ENCODE measurements at places on chromosomes 16 and 17. TPM values are rescaled to one million over a fixed set of nuclear protein-coding genes. Genes with fewer than 3 reads are reported as not detected.

Gene USP6
- 0.25 TPM for total RNA-seq

Gene CCL17
- not detected for total RNA-seq

Gene SNF8
- 133 TPM for total RNA-seq

Gene PPL
- 28.8 TPM for total RNA-seq

Gene TBC1D3
- total RNA-seq, result not detected

Gene FBXW10
- total RNA-seq, result not detected
